ENCODE measurements at places on chromosomes 4 and X. TPM values are rescaled to one million over a fixed set of nuclear protein-coding genes. Genes with fewer than 3 reads are reported as not detected.

DNA sequence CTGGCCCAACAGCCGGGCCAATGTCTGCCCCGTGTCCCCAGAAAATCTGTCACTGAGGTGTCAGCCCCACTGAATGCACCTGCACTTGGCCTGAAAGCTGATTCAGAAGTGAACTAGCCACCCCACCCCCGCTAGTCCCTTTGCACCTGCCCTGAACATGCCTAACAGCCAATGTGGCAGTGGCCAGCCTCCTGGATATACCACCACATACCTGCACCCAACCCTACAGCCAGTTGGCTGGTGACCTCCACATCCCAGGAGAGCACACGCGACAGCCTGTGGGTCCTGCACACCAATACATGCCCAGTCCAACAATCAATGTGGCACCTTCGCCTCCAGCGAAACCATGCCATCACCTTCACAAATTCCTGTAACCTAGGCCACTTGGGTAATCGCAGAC is 116.7 kb downstream of the GALNTL6 start:
- H3K4me1 ChIP-seq, result peaks cover 5% of the 10 kb centered on the region
- DNase-seq, result no peak
- H3K36me3 ChIP-seq, result no peaks in the 10 kb centered on the region
- H3K27ac ChIP-seq, result no peak overlapping the region
- H3K27me3 ChIP-seq, result no peaks in the 10 kb centered on the region

DNA sequence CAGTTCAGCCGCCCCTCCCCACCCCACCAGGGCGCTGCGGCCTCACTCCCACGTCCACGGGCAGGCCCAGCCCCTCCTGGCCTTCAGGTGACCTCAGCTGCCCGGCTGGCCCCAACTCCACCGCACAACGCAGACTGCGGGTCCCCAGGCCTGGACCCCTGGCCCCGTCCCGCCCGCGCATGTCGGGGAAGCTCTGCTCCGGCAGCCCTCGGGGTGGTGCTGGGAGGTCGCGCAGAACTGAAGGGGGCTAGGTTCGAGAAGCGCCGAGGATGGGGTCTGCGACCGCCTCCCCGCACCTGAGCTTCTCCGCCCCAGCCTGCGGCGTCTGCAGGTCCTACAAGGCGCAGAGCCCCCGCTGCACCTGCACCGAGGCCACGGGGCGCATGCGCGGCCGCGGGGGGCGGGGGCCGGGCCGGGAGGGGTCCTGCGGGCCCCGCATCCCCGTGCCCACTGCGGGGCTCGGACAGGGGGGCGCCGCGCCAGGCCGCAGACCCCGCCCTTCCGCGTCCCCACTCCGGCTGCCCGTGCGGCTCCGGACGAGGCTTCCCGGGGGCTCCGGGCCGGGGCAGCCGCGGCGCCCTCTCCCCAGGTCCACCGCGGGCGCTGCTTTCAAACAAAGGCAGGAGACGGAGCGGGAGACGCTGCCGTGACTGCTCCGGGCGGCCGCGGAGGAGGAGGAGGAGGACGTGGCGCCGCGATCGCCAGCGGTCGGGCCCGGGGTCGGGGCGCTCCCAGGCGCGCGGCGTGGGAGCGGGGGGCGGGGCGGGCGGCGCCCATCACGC is 672 bp upstream of the NAT8L start:
- H3K4me3 ChIP-seq, result peak overlapping the region; percentile 65
- DNase-seq, result no peak
- peaks cover 5% of the 10 kb centered on the region for H3K4me1 ChIP-seq
- H3K27me3 ChIP-seq, result peaks cover 22% of the 10 kb centered on the region
- no peak overlapping the region for H3K27ac ChIP-seq

DNA sequence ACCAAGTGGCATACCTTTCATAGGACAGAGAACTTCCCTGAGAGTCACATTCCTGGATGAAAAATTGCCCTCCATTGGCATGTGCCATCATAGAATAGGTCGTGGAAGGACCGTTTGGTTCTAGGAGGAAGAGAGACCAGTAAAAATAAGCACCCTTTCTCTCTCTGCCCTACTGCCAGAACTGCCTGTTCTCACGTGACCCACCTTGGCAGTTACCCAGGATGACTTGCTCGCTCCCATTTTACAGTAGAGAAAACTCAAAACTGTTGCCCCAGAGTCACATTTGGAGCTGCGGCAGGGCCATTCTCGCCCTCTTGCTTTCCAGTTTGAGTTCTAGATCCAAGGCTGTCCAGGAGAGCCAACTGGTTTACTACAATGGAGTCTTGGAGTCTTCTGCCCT is 1.1 kb upstream of the NLGN3 start:
- no peak for DNase-seq
- H3K4me3 ChIP-seq, result no peak overlapping the region
- H3K4me1 ChIP-seq, result peaks cover 6% of the 10 kb centered on the region
- peaks cover 11% of the 10 kb centered on the region for H3K36me3 ChIP-seq
- H3K27ac ChIP-seq, result no peak overlapping the region

DNA sequence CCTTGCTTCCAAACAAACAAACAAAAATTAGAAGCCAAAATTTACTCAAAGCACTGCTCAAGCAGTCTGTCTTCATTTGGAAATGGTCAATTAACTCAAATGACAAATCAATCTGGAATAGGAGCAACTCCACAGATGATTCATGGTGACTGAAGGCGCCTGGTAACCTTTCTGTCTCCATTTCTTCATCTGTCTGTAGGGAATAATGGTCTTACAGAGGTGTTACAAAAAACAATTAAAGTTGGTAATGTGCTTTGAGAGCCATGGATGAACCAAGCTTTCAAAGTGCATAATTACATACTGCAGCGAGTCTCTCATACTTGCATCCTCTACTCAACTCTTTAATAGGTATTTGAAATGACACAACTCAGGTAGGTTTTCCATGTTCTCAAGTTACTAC is 38.3 kb upstream of the STAG2 start:
- no peaks in the 10 kb centered on the region for H3K27me3 ChIP-seq
- H3K36me3 ChIP-seq, result no peaks in the 10 kb centered on the region
- no peak for DNase-seq
- H3K4me1 ChIP-seq, result no peaks in the 10 kb centered on the region
- no peak overlapping the region for H3K27ac ChIP-seq
- no peak overlapping the region for H3K4me3 ChIP-seq

DNA sequence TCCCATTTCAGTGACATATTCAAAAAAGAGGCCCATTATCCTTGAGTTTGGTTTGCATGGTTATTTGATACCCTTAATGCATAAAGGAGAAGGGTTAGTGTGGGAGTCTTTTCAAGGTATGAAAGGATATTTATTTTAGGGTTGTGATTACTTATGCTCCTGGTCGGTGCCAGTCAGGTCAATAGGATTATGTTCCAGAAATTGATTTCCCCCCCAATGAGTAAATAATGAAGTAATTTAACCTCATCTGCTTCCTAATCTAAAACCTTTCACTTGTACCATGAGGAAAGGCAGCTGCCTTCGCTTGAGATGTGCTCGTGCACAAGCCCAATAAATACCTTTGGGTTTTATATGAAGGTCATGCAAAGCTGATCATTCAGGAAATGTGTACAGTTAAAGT is 55.0 kb upstream of the NR0B1 start:
- H3K27me3 ChIP-seq, result no peaks in the 10 kb centered on the region
- no peak overlapping the region for H3K4me3 ChIP-seq
- no peaks in the 10 kb centered on the region for H3K4me1 ChIP-seq
- H3K27ac ChIP-seq, result no peak overlapping the region
- DNase-seq, result no peak
- no peaks in the 10 kb centered on the region for H3K36me3 ChIP-seq

DNA sequence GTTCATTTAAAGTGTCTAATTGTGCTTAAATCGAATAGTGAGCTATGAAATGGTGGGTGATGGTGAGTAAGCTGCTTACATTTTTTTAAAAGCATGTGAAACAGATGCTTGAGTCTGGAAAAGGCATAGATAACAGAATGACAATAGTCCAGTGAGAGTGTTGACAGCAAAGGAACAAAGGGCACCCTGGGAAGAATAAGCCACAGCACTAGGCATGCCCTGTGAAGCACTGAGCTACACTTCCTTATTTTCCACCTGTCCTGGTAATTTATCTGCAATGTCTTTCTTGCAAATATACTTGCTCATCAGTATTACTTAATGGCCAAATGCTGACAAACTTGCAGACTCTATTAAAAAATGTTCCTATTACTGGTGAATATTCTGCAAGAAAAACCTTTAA is 168.7 kb downstream of the PRDM5 start:
- no peak overlapping the region for H3K27ac ChIP-seq
- no peaks in the 10 kb centered on the region for H3K27me3 ChIP-seq
- H3K36me3 ChIP-seq, result no peaks in the 10 kb centered on the region

GRCh38 chrX:125544031-125544660 is 224.5 kb downstream of the TEX13C start:
- no peaks in the 10 kb centered on the region for H3K4me1 ChIP-seq
- H3K27me3 ChIP-seq, result no peaks in the 10 kb centered on the region
- no peak overlapping the region for H3K27ac ChIP-seq
- H3K4me3 ChIP-seq, result no peak overlapping the region
- H3K36me3 ChIP-seq, result no peaks in the 10 kb centered on the region
- no peak for DNase-seq

GRCh38 chr4:126678618-126679017 is 954.1 kb upstream of the INTU start:
- H3K27me3 ChIP-seq, result no peaks in the 10 kb centered on the region
- H3K4me3 ChIP-seq, result no peak overlapping the region
- no peaks in the 10 kb centered on the region for H3K4me1 ChIP-seq
- DNase-seq, result no peak

DNA sequence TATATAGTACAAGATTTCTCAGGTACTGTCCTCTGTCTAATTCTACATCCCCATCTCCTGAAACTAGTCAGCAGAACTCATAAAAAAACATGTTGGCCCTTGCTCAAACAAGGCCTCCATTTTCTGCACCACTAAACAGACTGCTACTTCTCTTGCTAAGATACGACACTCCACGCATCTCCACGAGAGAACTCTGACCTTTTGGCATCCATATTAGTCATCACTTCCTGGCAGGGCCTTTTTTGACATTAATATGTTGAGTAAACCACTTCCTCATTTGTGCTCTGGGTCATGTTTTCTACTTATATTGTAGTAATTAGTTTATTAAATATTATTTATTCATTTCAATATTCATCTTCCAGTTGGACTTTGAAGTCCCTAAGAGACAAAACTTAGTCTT is 65.6 kb downstream of the DCAF8L1 start:
- H3K4me1 ChIP-seq, result no peaks in the 10 kb centered on the region
- DNase-seq, result no peak
- H3K36me3 ChIP-seq, result no peaks in the 10 kb centered on the region
- no peaks in the 10 kb centered on the region for H3K27me3 ChIP-seq
- H3K4me3 ChIP-seq, result no peak overlapping the region
- no peak overlapping the region for H3K27ac ChIP-seq

ARR3 gene
- total RNA-seq, result not detected

SPON2 gene
- 2.8 TPM for total RNA-seq

MAGEA10 gene
- total RNA-seq, result not detected

UGT2A1 gene
- total RNA-seq, result not detected

ACE2 gene
- 0.29 TPM for total RNA-seq

DCAF8L2 gene
- not detected for total RNA-seq
